NCI-H748 treated with DMSO at 0.1 percent for 48 hours (cell line): ENCODE measurements at places on chromosomes 12 and 14.

DNA sequence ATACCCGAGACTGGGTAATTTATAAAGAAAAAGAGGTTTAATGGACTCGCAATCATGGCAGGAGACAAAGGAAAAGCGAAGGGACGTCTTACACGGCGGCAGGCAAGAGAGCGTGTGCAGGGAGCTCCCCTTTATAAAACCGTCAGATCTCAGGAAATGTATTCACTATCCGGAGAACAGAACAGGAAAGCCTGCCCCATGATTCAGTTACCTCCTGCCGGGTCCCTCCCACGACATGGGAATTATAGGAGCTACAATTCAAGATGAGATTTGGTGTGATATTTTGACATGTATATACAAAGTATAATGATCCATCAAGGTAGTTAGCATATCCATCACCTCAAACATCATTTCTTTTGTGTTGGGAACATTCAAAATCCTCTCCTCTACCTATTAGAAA is 2.3 kb upstream of the CDCA4 start:
- DNase-seq: no peak

DNA sequence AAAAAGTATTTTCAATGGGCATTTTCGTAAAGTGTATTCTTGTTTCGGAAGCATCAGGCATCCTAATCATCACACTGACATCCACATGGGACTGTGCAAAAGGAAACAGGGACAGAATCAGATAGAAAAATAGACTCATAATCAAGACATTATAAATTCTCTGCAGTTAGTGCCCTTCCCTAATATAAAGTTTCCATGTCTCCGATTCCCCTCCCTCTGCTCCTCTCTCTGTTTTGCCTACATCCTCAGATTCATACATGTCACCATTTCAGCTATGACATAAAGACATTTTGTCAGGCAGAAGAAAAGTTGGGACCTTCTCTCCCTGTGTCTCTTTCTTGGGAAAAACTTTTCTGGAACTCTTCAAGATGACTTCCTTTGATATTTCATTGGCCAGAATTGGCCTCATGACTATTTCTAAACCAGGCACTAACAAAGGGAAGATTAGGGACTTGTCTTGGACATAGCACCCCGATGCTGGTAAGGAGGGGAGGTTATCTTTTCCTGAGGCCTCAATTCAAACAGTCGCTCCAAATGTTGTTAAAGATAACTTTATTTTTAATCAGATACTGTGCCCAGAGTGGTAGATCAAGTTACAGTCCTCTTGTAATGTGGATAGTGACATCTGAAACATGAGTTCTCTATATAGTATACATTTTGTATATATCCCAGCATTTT is 212.1 kb upstream of the BTG1 start:
- no peak for DNase-seq

DNA sequence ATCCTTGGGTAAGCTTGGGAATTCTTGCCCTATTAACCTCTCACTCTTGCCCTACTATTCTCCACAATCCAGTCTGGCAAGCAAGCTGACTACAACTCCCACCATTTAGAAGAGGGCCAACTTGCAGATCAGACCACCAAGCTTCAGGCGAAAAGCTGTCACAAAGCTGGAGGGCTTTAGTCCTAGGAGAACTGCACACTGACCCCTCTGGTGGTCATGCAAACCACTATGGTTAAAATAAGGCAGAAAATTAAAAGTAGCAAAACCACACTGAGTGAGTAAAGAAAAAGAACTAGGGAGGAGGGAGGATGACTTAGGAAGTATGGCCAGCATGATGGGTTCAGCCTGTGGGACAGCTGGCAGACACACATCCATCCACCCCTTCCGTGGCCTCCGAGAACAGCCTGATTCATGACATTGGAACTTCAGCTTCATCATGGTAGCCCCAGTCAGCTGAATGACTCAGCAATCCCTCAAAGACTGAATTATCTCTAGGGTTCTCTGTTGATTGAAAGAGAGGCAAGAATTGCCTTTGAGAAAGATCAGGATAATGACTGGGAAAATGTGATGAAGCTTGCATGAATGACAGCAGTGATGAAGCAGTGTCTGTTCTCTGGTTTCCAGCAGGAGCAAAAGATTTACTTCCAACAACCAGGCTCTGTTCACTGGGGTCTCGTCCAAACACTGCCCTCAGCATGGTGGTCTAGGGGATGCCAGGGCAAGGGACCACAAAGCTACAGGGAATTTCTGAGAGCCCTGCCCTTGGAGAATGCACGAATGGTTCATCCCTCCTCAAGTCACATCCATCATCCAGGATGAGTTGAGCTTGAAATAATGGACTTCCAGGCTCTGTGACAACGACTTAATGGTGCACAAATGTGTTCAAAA is 24.4 kb downstream of the PITPNM2 start:
- DNase-seq: no peak

- no peak for DNase-seq
These were observed 8.6 kb upstream of the CHD4 start for GRCh38 chr12:6615802-6616201.

DNA sequence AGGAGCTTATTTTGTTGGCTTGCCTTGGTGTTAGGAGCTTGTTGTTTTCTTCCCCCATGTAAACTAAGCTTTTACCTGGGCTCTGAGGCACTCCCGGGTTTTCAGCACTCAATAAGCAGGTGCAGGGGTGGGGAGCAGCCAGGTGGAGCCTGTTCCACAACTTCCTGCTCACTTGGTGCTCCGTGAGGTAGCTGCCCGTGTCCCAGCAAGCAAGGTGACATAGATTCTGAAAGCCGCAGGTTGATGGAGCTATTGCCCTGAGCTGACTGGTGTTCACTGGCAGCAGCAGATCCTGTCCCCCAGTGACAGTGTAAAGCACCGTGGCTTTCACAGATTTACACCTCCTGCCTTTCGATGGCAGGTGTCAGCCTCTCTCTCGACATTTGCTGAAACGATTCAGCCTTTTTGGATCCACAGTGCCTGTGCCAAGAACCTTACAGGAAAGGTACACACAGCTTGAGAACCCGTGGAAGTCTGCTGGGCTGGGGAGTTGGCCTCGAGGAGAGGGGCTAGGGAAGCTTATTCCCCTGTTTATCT is 295.7 kb upstream of the FKBP4 start:
- no peak for DNase-seq

DNA sequence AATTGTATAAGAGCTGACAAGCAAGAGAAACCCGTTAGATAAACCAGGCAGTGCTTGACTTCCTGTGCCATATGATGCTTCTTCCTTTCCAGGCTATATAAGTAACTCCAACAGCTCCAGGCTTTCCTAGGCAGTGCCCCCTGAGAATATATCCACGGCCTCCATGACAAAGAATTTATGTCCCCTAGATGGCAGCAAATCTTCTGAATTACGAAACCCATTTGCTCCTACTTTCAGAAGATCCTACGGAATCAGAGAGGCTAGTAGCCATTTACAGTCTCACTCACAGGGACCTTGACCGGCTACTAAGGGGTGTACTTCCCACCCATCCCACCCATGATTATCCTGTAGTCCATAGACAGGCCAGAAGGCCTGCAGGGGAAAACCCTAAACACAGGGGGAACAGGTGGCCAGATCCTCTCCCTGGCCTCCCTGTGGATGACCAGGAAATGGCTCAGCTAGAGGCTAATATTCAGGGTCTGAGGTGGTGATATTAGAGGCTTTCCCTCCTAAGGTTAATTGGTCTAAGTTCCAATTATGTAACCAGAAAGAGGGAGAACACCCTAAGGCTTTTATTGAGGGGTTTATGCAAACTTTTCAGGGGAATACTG is 77.2 kb upstream of the DCD start:
- DNase-seq: no peak

GRCh38 chr14:96162741-96163140 is 41.9 kb upstream of the BDKRB2 start:
- DNase-seq: no peak

- DNase-seq: no peak
These were observed 57.1 kb downstream of the CCNK start for GRCh38 chr14:99538275-99538674.

- no peak for DNase-seq
These were observed 163.2 kb downstream of the PAH start for GRCh38 chr12:102753802-102754201.

GRCh38 chr14:35989736-35990135 is 163.6 kb downstream of the BRMS1L start:
- no peak for DNase-seq

DNA sequence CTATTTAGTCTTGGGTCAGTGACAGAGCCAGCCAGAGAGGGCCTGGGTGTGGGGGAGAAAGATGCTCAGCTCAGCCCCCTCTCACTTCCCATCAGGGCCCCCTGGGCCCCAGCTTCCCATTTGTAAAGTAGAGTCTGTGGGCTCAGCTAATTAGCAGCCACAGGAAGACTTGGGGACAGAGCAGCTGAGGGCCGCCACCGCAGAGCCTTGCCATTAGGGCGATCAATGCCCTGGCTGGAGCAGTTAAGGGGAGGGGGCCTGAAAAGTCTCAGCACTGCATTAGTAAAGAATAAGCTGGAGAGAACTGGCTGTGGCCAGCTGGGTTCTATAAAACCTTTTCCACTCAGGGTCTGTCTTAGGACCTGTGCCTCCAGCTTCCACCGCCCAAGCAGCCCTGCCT is 2.7 kb downstream of the PLEKHD1 start:
- no peak for DNase-seq

DNA sequence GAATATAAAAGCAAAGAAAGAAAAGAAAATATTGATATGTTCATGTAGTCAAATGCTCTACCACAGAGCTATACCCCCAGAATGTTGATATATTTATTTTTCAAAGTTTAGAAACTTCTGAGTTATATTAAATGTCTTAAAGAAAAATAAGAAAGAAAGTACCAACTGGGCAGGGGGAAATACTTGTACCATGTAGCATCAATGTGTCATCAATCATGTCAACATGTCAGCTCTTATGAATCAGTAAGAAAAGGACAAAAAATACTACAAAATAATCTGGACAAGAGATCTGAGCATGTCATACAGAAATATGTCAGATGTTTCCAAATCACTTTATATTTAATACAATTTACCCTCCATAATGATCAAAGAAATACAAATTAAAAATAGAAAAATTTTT is 595.1 kb upstream of the ATP2B1 start:
- no peak for DNase-seq

GRCh38 chr14:94941311-94941710 is 171.4 kb upstream of the GSC start:
- DNase-seq: no peak

- no peak for DNase-seq
These were observed 125.2 kb upstream of the FKBP4 start for GRCh38 chr12:2669560-2669959.

DNA sequence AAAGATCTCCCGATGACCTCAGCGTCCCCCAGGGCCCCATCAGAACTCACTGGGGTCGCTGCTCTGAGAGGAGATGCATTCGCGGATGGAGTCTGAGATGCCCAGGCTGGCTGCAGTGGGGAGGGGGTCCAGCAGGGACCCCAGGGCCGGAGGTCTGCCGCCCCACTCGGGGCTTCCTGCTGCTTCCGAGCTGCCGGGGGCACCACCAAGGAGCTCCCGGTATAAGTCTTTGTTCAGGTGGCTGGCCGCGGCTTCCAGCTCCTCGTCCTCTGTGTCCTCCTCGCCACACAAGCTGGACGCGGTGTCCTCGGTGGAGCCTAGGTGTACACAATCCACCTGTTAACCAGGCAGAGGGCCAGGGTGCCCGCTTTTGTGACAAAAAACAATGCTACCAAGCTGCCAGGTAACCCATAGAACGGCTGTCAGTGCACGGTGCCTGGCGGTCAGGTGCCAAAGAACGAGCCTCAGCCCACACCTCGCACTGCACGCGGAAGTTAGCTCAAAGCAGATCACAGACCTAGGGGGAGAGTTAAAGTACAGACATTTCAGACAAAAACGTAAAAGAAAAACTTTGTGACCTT is 26.6 kb upstream of the BTBD6 start:
- no peak for DNase-seq

DNA sequence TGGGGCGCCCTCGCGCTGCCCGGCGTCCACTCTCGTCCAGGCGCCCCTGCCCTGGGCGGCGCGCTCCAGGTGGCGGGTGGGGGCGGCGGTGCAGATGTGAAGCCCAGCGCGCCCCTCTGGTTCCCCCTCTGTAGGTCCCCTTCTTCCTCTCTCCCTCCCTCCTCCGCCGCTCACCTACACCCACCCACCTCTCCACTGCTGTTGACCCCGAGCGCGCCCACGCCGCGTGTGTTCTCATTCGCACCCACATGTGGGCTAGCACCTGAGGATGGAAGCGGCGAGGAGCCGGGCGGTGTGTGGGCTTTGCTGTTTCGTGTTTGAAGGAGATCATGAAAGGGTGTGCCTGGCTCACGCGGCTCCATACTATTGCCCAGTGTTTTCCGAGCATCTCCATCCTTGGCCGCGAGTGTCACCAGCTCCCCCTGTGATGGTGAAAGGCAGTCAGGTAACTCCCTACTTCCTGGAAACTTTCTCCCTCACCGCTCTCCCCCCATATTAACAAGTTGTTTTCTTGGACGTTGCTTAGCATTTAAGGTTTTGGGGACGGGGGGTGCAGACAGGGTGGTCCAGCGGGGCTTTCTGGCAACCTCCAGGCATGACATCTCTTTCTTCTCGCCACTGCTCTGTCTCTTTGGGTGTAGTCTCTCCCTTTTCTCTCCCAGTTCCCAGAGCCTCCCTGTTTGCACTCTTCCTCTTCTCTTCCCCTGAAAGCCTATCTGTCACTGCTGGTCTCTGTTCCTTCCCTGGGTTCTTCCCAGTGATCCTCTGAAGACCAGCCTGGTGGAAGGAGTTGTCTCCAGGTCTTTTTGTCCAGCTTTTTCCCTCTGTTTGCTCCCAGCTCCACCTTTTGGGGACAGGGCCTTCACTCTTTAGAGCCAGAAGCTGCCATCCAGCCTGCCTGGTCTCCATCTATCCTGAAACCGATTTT is 1.6 kb downstream of the CACNA1C start:
- DNase-seq: peak; percentile 17

- DNase-seq: peak; percentile 29
These were observed 2.3 kb upstream of the DIO2 start for GRCh38 chr14:80213602-80214001.

DNA sequence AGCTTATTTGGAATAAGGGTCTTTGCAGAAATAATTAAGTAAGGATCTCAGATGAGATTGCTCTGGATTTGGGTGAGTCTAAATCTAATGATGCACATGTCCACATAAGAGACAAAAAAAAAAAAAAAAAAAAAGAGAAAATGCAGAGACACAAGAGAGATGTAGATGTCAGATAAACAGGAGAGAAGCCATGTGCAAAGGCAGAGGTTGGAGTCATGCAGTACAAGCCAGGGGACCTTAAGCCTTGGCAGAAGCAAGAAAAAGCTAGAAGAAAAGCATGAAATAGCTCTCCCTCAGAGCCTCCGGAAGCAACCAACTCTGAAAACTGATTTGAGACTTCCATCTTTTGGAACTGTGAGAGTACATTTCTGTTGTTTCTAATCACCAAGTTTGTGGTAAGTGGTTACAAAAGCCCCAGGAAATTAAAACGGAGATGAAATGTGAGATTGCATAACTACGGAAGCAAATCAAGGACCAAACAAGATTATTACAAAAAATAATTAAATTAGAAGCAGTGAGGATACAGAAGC is 1304.0 kb upstream of the SEL1L start:
- DNase-seq: no peak

GRCh38 chr12:93461503-93461902 is 5.8 kb upstream of the MRPL42 start:
- no peak for DNase-seq
